ENCODE measurements at places on chromosomes 4 and X. TPM values are rescaled to one million over a fixed set of nuclear protein-coding genes. Genes with fewer than 3 reads are reported as not detected.

Gene LRP2BP
- polyA plus RNA-seq, result 5.1 TPM

Gene LIMCH1
- 134 TPM for polyA plus RNA-seq

Gene AADAT
- 64.1 TPM for polyA plus RNA-seq

Gene MND1
- polyA plus RNA-seq, result 16.4 TPM

Gene GLOD5
- polyA plus RNA-seq, result 1.2 TPM

Gene IQSEC2
- 13.1 TPM for polyA plus RNA-seq

Gene MCF2
- polyA plus RNA-seq, result 0.16 TPM

Gene ARSJ
- polyA plus RNA-seq, result 7.5 TPM

Gene KDR
- polyA plus RNA-seq, result 97.8 TPM

Gene FGD1
- polyA plus RNA-seq, result 13.4 TPM

Gene JCHAIN
- polyA plus RNA-seq, result 2.1 TPM

Gene CFP
- 6.1 TPM for polyA plus RNA-seq

Gene TLR3
- 10.0 TPM for polyA plus RNA-seq

Gene S100G
- not detected for polyA plus RNA-seq

Gene MAGEA11
- polyA plus RNA-seq, result not detected

Gene CLDN2
- polyA plus RNA-seq, result 54.7 TPM

Gene MAGEA12
- not detected for polyA plus RNA-seq

Gene HERC6
- polyA plus RNA-seq, result 10.2 TPM
